H9 (cell line): ENCODE measurements at places on chromosomes 4 and X.

GRCh38 chr4:111871802-111872201 is 273.5 kb upstream of the FAM241A start:
- DNase-seq = no peak

DNA sequence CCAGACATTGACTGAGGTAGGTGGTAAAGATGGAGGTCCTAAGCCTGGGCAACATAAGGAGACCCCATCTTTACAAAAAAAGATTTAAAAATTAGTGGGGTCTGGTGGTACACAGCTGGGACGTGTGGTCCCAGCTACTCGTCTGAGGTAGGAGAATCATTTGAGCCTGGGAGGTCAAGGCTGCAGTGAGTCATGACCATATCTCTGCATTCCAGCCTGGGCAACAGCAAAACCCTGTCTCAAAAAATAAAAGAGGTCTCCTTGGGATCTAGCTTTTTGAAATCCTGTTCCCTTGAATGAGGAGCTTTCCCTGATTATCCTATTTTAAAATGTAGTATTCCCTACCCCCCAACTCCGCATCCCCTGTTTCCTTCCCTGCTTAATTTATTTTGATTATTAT is 78.7 kb upstream of the OGT start:
- no peak for DNase-seq

GRCh38 chr4:183657564-183657963 is 1.4 kb downstream of the RWDD4 start:
- no peak for DNase-seq

DNA sequence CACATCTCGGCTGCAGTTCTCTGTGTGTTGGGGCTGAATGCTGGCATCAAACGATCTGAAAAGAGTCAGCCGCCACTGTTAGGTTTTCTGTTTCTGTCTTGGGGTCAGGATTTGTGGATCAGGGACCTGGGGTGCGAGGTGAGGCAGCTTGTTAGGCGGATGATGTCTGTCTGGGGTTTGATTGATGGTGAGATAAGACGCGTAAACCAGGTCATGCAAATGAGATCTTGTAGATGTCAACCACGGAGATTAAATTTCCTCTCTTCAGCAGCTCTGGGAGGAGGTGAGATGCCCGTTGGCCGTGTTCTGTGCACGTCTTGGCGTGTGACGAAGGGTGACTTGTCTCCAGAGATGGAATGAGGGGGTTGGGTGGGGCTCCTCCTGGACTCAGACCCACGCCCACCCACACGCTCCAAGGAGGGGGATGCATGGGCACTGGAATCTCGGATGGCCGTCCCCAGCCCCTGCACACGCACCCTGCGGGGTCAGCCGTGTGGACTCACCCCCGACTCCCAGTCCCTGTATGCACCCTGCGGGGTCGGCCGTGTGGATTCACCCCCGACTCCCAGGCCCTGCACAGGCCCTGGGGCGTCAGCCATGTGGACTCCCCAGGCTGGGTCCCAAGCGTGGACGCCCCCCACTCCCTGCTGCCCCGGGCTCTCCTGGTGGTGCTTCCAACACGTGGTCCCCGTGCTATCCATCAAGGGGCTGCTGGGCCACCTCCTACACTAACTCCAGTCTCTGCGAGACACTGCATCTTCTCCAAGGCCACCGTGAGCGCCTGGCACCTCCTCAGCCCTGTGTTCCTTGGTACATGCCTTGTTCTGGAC is 16.0 kb upstream of the UVSSA start:
- DNase-seq = no peak

DNA sequence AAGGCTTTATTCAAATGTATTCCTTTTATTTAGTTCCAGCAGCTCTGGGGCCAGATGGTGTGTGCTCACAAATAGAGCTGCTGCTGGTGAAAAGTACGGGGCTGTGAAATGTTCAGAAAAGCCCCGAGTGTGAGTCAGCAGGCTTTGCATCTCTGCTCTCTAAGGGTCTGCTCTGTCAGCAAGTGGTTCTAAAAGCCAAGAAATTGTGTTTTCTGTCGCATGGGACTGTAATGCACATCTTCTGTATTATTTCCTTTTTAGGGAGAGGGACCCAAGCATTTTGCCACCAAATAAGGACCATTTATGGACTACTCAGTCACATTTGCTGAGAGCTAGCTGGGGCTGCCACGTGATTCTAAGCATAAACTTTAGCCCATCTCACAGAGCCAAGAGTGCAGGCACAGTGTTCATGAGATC is 82.9 kb upstream of the NHS start:
- DNase-seq = no peak

GRCh38 chr4:185573651-185574199 is 38.4 kb upstream of the PDLIM3 start:
- peak; percentile 88 for DNase-seq

- peak; percentile 81 for DNase-seq
These were observed 63.5 kb downstream of the GPC3 start for GRCh38 chrX:133921764-133922389.

DNA sequence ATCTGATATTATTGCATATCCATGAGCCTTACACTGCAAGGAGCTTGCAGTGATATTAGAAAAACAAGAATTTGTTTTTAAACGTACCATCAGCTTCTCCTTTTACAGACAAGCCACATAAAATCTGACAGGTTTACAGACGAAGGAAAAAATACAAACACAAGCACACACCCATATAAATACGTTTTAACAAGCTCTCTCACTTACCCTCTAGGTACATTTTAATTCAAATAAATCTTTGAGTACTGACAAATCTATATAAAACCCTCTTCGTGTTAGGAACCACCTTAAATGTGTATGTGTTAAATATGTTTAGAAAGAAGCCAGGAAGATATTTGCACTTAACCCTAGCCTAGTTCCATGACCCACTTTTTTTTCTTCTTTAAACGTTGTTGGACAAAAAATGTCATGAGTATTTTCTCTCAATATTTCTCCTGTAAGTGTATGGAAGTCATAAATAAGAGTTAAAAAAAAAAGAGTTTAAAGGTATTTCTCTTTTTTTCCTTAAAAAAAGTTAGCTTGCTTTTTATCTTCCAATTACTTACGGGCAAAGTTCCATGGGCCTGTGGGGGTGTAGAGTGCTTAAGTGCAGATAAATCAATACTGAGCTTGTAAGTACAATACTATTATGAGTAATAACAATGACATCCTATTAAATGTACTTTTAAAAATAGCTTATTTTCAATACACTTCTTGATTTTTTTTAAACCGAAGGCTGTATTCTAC is 1.5 kb downstream of the ARAP2 start:
- no peak for DNase-seq

GRCh38 chr4:29852537-29852936 is 867.6 kb upstream of the PCDH7 start:
- no peak for DNase-seq

DNA sequence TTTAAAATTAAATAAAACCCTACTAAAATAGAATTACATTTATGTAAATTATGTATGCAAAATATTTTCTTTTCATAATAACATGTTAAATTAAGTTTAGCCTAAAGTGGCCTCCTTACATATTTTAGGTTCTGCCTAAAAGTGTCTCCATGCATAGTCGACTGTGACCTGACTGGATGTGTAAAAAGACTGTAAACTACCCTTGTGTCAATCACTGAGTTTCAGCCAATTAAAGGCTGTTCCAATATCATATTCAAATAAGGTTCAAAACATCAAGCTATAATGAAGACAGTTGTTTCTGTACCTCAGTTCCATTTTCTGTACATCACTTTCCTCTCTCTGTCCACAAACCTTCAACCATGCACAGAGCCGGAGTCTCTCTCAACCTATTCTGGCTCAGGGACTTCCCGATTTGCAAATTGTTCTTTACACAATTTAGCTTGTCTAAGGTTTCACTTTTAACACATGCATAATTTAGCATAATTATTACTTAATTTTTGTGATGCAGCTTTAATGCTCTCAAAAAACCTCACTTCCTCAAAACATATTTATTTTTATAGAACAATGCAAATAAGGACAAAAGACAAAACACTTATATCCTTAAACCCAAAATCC is 60.1 kb downstream of the SH3RF1 start:
- no peak for DNase-seq

- no peak for DNase-seq
These were observed 5.0 kb downstream of the AWAT2 start for GRCh38 chrX:70044541-70045245.

GRCh38 chr4:138938366-138938690 is 77.3 kb upstream of the NOCT start:
- no peak for DNase-seq

DNA sequence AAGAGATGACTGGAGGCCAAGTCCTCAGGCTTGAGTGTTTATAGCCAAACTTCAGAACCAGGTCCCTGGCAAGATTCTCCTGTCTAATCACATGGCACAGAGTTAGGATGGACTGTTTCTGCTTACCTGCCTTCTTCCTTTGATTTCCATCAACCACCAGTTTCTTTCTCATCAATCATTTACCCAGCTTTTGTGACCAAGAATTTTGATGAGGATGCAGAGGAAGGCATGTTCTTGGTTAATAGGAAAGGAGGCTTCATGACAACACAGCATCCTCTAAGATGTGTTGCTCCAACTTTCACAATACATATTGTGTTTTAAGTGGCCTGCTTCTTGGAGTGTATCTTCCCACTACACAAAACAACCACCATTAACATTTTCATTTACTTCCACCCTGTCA is 65.3 kb downstream of the NFKB1 start:
- DNase-seq = no peak

DNA sequence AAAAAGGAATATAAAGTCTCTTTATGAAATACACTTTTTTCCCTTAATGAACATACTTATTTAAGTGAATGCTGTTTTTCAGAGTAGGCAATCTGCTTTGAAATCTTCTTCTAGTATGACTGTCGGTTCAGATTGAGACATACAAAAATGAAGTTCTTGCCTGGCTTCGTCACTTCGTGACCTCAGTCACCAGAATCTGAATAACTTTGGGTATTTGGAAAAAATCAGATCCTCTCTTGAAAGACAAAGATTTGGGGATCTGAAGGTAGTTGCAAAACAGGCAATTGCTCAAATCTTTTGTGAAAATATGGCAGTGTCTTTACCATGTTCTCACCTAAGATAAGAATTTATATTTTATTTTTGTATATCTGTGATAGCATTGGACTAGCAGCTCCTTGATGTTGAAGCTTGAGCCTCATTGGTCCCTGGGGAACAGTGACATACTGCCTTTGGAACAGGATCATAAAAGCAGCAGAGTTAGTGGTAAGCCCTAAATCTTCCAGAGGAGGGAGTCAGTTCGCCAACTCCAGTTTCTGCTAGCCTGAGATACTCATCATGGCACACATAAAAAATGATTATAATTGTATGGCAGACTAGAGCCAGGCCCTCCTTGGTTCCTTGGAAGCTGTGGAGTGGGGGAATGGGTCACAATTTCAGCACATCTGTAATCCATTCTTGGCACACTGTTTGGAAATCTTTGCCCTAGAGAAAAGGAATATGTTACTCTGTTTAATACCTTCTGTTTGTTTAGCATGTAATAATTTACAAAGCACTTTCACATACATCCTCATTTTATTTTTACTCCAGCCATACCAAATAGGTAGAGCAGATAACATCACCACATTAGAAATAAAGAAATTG is 5.0 kb downstream of the ARFIP1 start:
- DNase-seq = no peak

DNA sequence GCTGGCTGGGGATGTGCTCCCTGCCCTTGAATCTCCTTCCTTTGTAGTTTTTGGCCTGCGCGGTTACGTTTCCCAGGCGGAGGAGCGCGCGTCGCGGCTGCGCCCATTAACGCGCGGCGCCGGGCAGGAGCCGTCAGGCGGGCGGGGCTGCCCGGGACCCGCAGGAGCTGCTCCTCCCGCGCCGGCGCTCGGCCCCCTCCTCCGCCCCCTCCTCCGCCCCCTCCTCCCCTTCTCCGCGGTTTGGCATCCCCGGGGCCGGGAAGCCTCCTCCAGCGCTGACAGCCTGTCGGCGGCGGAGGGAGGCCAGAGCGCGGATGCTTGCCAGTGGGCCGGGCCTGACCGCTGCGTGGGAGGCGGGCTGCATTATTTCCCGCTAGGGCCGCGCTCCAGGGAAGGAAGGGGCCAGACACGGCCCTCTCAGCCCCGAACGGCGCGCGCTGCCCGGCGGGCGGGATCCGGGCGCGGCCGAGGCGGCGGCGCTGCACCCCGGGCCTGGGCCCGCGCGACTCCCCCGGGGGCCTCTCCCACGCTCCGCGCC is at the start of gene DCLK2:
Gene DCLK2 (plus strand): TSS at position 405 of the 538 bp plus-strand sequence. CDS start 583 bp downstream, outside the sequence.
- DNase-seq = peak; percentile 75

DNA sequence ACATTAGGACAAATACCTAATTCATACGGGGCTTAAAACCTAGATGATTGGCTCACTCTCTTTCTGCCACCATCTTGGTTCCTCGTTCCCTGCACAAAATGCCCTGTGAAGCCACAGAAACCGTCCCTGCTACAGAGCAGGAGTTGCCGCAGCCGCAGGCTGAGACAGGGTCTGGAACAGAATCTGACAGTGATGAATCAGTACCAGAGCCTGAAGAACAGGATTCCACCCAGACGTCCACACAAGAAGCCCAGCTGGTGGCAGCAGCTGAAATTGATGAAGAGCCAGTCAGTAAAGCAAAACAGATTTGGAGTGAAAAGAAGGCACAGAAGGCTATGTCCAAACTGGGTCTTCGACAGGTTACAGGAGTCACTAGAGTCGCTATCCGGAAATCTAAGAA is 34.3 kb downstream of the TRIM61 start:
- DNase-seq = no peak
